ENCODE measurements at places on chromosomes 5 and 9. TPM values are rescaled to one million over a fixed set of nuclear protein-coding genes. Genes with fewer than 3 reads are reported as not detected.

GRCh38 chr5:179908528-179908927, 831 bp upstream of the TBC1D9B start:
- peak; percentile 49 for DNase-seq

GRCh38 chr5:108749128-108749861, 1.6 kb downstream of the FER start:
- DNase-seq, result no peak

DNA sequence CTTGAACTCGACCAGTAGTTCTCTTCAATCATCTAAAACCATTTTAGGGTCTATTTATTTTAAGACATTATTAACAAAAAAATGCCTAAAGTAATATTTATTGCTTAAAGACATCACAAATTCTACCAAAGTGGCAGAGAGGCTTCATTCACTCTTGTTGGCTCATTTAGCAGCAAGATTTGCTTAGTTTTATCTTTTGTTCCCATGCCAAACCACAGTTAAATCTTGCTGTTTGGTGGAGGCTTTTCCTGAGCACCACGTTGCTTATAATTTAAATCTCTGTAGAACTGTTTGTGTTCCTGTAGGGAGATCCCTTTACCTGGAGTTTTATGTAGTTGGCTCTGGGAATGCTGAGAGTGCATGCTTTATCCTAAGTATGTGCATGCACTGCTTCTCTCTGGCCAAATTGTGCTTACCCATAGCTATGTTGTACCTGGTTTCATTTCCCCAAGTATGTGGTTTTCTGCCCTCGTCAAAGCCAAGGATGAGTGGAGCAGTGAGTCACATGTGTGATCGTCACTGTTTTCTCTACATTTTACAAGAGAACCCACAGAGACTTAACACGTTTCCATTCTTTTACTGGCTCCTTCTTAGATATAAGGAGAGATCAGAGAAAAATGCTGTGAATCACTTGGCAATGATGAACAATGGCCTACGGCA, 42.1 kb upstream of the MAST4 start:
- DNase-seq, result no peak

DNA sequence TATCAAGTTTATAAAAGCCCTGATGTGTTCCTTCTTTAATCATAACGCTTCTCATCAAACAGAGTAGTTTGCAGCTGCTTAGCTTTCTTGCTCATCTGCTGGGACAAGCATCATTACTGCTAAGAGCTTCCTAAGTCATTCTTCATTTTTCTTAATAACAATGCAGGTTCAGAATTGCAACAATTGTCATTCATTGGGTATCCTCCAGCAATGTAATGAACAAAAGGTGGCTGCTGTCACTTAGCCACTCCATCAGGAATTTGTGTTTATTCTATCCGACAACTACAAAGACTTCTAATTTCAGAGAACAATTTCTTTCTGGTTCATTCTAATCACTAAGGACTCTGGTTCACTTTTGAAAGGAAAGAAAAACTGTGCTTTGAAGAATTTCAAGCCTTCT, 836.7 kb upstream of the CDH10 start:
- DNase-seq, result no peak

Gene NKD2
- 41.7 TPM for total RNA-seq

DNA sequence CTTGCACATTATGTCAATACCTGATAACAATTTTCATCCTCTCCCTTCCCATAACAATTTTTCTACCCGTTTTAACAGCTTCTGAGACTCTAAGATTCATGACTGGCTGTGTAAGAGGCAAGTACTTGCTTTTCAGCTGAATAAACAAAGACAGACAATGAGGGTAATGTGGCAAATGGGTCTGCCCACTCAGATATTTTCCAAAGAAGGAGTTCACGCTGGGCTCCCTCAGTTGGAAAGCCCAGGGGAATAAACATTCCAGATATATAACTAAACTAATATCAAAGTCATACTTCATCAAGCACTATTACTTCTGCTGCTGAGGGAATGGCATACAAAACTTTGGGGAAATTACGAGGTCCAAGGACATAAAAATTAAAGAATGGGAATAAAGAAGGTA, 24.4 kb downstream of the MEGF9 start:
- no peak for DNase-seq

DNA sequence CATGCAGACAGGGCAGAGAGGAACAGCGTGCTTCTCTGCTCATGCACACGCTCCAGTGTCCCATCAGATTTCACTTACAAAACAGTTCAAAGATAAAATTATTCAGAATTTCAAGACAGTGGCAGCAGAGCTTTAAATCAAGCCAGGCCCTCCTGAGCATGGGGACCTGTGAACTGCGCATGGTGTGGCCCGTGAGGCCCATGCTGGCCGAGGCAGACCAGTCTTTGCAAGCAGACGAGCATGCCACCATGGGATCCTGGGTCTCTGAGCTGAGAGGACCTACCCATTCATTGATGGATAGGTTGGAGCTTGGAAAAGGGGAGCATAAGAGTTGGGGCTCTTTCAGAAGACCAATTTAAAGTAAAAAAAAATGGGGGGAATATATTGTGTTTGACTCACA, 35.0 kb upstream of the SAP30L start:
- no peak for DNase-seq

- no peak for DNase-seq
Observed at GRCh38 chr9:37283730-37284325, 138.7 kb upstream of the GRHPR start.

Gene CARTPT
- total RNA-seq, result not detected

GRCh38 chr9:75333624-75334023, 245.3 kb downstream of the OSTF1 start:
- no peak for DNase-seq
